HL-60 (cell line): ENCODE measurements at places on chromosomes 12 and 14.

DNA sequence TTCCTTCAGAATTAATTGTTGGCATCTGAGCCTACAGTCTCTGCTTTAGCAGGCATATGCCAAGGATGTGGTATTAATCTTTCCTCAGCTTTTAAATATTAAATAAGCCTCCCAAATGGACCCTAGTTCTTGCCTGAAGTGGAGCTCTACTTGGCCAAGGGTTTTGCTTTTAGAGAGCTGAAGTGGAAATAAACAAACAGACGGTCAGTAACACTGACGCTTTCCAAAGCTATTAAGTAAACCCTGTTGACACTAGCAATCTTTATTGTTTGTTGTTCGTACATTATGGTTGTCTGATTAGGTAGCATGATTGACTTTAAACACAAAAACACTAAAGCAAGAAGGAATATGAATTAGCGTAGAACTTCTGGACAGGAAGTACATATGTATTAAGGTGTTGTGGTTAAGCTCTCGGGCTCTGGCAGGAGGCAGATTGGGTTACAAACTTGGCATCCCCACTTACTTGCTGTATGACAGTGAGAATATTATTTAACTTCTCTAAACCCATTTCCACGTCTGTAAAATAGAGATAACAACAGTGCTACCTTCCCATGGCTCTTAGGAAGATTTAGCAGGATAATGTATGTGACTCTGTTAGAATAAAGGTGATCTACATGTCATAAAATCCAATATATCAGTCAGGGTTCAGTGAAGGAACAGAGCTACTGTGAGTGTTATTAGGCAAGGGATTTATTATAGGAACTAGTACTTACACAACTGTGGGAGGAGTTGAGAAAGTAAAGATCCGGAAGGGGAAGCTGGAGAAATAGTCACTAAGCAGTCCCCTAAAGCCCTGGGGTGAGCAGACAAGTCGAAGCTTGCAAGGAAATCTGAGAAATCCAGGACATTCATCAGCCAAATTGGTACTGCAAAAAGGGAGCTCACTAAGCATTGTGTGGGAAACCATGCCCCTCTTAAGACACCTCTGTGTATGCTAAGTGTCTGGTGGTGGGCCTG, 92.2 kb upstream of the ATF7IP start:
- DNase-seq, result peak; percentile 86

GRCh38 chr12:114895827-114896226, 211.9 kb upstream of the TBX3 start:
- DNase-seq, result no peak

GRCh38 chr14:36988989-36989388, 183.4 kb downstream of the SLC25A21 start:
- no peak for DNase-seq

GRCh38 chr12:84730561-84731162, 181.9 kb downstream of the SLC6A15 start:
- no peak for DNase-seq

DNA sequence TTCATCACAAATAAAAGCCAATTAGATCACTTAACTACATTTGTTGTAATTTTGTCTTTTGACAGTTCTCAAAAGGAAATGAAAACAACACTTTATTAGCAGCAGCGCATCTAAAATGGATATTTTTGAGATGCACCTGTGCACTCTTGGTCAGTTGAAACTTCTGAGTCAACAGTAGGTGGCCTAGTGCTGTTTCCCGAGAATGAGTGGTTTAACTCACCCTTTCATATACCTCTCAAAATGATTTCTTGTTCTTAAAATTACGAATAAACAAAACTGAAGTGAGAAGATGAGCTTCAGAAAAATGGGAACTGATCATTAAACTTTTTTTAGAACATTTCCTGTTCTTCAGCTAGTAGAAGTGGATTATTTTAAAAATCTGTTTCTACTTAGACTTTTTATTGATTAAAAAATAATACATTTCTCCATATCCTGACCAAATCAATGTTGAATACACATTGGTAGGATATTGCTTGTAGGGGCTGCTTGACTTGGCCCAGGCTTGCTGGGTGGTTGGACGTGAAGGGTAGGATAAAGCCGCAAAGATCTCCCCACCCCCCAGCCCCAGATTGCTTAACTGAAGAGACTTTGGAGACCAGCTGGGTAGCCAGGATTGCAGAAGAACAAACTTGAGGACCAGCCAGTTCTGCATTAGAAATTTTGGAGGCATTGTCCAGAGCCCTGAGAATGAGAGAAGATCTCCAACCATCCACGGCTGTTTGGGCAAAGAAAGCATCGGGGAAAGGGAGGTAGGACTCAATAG, 22.3 kb upstream of the STK38L start:
- no peak for DNase-seq

DNA sequence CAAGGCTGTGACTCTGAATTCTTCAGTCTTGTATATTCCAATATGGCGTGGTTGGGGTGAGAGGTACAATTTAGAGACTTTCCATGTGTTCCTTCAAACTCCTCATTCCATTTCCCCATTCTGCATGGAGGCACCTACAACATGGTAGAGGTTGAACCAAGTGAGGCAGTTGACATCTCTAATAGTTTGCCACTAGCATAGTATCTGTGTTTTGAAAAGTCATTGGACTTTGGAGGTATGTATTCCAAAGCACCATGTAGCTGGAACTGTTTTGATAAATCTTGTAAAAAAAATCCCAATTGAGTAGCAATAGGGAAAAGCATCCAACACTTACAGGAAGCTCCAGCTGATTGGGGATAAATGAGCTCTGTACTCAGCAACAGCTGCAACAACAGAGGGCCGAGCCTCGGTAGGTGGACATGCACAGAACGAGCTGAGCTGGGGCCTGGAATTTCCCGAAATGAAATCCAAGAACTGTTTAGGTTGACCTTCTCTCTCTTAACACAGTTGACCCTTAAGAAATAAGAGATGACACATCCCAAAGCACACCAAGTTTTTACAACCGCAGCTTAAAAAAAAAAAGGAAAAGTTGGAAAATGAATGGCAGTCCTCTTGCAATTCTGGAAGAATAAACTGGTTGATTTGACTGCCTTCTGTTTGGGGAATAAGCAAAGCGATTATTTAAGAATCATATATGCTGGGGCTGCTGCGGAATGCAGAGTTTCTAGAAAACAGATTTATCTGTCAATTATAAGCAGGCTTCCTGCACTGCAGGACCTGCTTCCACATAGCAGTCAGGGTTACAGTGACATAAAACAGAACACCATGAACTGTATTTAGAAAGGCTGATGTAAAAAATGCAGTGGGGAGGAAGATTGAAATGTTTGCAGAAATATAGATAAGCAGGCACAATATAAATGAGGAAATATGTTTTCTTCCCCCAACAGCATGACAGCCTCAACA, 194.6 kb upstream of the KRR1 start:
- DNase-seq, result no peak

DNA sequence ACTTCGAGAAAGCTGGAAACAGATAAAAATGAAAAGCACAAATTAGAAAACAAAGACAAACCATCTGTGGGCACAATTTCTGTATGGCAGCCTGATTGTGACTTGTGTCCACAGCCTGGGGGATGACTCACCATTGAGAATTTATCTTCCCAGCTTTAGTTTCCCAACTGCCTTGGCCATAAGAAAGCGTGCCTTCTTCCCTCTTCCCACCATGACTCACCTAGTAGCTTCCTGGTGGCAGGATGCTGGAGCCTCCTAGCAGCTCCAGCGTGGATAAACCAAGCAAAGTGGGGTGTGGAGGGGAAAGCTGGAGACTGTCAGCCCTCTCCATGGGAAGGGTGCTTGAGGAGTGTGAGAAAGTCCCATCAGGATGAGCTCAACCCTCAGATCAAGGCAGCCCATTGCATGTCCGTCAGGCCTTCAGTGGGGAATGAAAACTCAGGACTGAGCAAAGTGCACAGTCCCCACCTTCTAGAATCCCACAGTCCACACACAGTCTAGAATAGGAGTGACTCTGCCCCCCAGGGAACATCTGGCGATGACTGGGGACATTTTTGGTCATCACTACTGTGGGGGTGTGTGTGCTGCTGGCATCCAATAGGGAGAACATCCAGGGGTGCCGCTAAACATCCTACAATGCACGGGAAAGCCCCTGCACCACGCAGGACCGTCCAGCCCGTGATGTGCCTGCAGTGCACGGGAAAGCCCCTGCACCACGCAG, 22.4 kb upstream of the SERPINA6 start:
- DNase-seq, result peak; percentile 34

DNA sequence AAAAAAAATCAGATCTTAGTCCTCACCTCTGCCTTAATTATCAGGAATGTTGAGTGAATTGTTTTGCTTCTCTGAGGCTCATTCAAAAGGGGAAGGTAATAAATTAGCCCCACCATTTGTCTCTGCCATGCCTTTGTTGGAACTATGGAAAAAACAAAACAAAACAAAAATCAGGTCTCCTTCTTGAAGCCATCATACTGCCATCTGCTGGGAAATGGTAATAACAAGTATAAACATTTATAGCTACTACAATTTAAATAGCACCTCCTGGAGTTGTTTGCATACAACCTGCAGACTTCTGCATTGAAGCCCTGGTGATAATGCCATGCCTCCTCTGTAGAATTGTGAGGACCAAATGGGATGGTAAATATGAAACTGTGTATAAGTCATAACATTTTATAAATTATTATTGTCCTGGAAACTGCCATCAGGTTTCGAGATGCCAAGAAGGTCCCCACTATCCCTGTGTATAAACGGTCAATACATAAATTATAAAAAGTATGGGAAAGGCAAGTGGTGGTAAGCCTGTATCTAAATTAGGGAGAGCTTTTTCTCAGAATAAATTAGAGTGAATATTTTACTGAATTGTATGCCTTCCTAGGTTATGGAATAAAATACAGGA, 87.2 kb upstream of the FGD4 start:
- DNase-seq, result peak; percentile 7

GRCh38 chr14:73241481-73242165, 4.3 kb downstream of the PAPLN start:
- no peak for DNase-seq

- DNase-seq, result no peak
These were observed 22.7 kb downstream of the CLEC14A start for GRCh38 chr14:38233218-38233617.

- no peak for DNase-seq
These were observed 17.2 kb downstream of the TXNRD1 start for GRCh38 chr12:104232609-104233280.

- DNase-seq, result peak; percentile 68
These were observed 4.4 kb downstream of the TXNRD1 start for GRCh38 chr12:104219908-104220404.

DNA sequence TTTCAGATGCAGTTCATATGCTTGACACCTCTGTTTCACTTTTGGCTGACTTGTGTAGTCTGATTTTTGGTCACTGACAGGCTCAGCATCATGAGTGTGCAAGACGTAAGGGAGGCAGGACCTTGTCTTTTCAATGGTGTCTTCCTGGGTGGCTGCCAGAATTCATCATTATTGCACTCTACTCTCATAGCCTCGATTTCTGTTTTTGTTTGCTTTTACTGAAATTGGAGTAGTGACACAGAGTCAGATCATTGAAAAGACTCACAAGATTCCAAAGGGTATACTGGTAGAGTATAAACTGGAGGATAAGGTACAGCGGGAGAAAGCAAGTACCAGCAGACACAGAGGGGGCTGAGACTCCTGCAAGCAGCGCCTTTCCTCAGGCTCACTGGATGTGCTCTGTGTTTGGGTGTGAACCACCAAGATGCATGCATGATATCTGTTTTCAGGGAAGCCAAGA, 126.3 kb upstream of the FGD4 start:
- no peak for DNase-seq

DNA sequence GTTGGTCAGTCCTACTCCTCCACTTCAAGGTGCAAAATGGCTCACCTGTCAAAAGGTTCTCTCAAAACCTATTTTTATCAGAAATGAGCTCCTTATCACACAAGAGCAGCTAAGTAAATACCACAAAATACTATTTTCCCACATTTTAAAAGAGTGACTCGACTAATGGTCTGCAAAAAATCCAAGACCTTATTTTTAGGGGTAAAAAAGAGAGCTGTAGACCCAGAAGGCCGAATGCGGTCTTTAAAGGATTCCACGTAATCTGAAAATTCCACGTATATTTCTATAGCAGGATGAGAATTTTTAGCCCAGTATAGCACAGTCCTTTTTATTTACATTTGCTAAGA, 3.8 kb downstream of the C14orf93 start:
- no peak for DNase-seq

DNA sequence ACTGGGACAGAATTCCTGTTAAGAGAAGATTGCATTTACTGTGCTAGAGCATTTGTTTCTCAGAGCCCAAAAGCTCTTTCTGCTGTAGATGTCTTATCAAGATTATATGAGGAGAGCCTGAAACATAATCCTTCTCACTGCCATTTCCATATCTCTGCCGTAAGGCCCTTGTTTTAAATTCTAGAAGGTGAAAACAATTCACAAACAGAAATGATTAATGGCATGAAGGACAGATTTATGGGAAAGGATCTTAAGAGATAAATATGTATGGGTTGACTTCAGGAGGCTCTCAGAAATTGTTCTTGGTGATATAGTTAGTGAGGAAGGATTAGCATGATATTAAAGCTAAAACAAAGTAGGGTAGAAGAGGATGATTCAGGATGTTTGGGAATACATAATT, 40.8 kb upstream of the PRICKLE1 start:
- no peak for DNase-seq

DNA sequence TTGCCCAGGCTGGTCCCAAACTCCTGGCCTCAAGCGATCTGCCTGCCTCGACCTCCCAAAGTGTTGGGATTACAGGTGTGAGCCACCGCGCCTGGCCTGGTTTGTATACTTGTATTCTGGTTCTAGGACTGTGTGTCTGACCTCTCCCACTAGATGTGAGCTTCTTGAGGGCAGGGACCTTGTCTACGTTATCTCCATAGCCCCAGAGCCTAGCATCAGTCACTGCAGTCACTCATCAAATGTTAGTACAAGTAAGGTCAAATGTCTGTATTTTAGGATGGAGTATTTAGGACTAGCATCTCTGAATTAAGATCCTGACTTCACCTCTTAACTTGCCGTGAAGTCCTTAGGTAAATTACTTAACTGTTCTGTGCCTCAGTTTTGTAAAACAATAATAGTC, 2.9 kb downstream of the RILPL2 start:
- DNase-seq, result no peak

DNA sequence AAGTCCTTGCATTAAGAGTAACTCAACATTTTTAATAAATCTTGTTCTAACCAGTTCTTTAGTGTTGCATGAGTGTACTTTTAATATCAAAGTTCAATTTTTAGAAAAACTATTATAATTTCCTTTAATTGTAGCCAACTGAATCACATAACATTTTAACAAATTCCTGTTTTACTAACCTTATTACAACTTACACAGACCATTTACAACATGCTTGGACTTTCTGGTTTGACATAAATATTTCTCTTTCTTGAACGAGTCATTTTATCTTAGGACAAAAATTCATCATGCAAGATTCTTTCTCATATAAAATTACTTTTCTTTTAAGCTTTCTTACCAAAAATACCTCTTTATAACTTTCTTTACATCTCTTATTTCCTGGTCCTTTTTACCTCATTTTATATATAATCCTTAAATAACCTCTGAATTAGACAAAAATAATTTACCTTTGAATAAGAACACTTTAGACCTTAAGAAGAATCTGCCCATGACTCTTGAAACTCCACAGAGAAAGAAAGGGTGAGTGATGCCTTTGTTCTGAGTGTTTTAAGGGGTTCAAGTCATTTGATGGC, 3.9 kb downstream of the SLCO1A2 start:
- no peak for DNase-seq
